ENCODE measurements at places on chromosomes 1 and 21.

- DNase-seq, result peak; percentile 96
Observed at GRCh38 chr1:159923203-159924024, 1.9 kb downstream of the TAGLN2 start.

GRCh38 chr1:37905727-37906126 is 41.1 kb downstream of the INPP5B start:
- no peak for DNase-seq

- DNase-seq, result peak; percentile 92
Observed at GRCh38 chr1:37477198-37477931, 3.0 kb downstream of the ZC3H12A start.

GRCh38 chr1:170731566-170732251 is 67.8 kb downstream of the PRRX1 start:
- DNase-seq, result no peak

DNA sequence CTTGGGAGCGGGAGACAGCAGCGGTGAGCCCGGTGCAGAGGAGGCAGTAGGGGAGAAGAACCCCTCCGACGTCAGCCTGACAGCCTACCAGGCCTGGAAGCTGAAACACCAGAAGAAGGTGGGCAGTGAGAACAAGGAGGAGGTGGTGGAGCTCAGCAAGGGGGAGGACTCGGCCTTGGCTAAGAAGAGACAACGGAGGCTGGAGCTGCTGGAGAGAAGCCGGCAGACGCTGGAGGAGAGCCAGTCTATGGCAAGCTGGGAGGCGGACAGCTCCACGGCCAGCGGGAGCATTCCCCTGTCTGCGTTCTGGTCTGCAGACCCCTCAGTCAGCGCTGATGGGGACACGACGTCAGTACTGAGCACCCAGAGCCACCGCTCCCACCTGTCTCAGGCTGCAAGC is 32.9 kb downstream of the STYXL2 start:
- no peak for DNase-seq

GRCh38 chr1:230321741-230322420 is 104.3 kb downstream of the PGBD5 start:
- no peak for DNase-seq

DNA sequence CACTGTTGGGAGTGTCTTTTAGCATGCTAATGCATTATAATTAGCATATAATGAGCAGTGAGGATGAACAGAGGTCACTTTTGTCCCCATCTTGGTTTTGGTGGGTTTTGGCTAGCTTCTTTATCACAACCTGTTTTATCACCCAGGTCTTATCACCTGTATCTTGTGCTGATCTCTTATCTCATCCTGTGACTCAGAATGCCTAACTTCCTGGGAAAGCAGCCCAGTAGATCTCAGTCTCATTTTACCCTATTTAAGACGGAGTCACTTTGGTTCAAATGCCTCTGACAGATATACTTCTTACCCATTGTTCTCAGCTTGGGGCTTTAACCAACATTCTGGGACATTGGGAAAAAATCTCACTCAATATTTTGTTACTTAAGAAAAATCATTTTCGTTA is 348.7 kb downstream of the PBX1 start:
- no peak for DNase-seq

- no peak for DNase-seq
Observed at GRCh38 chr1:240927821-240928220, 315.9 kb upstream of the GREM2 start.

- no peak for DNase-seq
Observed at GRCh38 chr1:246291127-246291526, 216.0 kb downstream of the SMYD3 start.

DNA sequence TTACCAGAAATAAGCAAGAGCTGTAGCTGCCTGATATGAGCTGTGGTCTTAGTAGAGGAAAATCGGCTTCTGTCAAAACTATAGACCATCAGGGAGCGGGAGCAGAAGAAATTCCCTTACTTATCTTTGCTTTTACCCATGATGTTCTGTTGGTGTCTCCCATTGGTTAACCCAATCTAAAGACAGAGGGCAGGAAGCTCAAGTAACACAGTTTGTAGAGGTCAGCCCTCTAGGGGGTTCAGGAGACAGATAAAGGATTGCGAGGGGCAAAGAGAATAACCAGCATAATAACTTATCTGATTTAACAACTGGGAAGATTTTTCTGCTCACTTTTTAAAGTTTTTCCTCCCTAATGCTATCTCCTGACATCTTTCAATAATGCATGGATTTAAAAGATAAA is 142.4 kb downstream of the NTMT2 start:
- no peak for DNase-seq

GRCh38 chr21:33997436-33997835 is 75.9 kb upstream of the MRPS6 start:
- DNase-seq, result no peak

- DNase-seq, result no peak
Observed at GRCh38 chr1:220970311-220970710, 91.1 kb downstream of the HLX start.
